Kasumi-1 (cell line): ENCODE measurements at places on chromosomes 7 and 10.

DNA sequence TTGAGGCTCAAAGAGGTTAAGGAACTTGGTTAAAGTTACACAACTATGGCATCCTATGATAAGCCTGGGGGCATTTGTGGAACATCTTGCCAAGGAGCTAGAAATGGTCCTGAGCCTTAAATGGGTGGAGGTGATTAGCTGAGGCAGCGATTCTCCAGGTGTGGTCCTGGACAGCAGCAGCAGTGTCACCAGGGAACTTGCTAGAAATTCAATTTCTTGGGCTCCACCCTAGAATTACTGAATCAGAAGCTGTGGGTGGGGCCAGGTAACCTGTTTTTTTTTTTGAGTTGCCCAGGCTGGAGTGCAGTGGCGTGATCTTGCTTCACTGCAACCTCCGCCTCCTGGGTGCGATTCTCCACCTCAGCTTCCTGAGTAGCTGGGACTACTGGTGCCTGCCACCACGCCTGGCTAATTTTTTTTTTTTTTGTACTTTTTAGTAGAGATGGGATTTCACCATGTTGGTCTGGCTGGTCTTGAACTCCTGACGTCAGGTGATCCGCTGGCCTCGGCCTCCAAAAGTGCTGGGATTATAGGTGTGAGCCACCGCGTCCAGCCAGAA lies 13.1 kb downstream of the RPS24 start:
- no peak for DNase-seq

DNA sequence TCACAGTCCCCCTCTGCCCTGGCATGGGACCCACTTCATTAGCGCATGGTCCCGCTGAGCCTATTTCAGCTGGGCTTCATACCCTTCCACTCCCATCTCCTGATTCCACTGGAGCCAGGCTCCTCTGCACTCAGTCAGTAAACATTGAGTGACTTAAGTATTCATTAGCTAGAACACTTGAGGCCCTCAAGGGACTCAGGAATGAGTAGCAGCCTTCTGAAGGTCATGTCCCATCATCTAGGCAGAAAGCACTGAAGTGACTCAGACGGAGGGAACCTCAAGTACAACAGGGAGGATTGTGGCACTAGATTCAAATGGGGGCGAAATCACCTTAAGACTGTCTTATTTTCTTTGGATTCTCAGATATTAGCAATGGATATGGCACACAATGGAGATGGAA lies 186.6 kb upstream of the INHBA start:
- no peak for DNase-seq

DNA sequence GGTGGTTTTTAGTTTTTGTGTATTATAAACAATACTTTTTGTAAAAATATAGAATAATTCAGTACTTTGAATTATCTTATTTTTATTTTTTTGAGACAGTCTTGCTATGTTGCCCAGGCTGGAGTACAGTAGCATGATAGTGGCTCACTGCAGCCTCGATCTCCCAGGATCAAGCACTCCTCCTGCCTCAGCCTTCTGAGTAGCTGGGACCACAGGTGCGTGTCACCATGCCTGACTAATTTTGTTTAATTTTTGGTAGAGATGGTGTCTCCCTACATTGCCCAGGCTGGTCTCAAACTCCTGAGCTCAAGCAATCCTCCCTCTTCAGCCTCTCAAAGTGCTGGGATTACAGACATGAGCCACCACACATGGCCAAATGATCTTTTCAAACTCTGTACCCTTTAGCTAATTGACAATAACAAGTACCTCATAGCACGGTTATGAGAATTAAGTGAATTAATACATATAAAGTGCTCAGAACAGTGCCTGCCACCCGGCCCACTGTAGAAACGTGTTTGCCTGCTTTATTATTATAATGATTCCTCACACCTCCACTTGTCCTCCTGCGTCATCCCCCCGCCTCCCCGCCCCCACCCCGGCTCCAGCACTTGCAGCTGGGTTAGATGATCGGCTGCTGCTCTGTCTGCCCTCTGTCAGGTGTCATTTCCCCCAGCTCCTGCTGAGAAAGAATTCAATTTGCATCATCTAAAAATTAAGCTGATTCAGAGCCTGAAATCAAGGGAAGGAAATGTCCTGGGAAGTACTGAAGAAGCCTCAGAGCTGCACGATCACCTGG lies 53.6 kb upstream of the NRF1 start:
- no peak for DNase-seq

GRCh38 chr7:41809940-41810576 lies 107.2 kb upstream of the INHBA start:
- no peak for DNase-seq

DNA sequence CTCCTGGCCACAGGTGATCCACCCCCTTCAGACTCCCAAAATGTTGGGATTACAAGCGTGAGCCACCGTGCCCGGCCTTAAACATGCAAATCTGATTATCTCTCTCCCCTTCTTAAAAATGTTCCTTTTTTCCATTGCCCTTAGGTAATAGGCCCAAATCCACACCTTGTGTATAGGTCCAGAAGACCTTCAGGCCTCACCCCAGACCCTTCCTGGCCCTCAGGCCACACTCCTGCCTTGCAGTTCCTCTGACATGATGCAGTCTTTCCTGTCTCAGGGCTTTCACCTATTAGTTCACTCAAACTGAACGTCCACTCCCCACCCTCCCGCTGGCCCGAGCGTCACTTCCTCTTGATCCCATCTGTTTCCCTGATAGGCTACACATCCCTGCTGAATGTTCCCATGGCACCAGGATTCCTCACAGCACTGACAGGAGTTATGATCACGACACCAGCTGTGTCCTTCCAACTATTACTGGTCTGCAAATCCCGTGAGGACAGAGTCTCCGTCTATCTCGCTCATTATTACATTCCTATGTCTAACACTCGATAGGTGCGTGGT lies 46.4 kb downstream of the DENND2A start:
- DNase-seq: no peak

GRCh38 chr7:29122759-29123158 lies 23.6 kb downstream of the CPVL start:
- DNase-seq: no peak
